CD4-positive, alpha-beta T cell (primary cell): ENCODE measurements at places on chromosomes 3 and 15. TPM values are rescaled to one million over a fixed set of nuclear protein-coding genes. Genes with fewer than 3 reads are reported as not detected.

DNA sequence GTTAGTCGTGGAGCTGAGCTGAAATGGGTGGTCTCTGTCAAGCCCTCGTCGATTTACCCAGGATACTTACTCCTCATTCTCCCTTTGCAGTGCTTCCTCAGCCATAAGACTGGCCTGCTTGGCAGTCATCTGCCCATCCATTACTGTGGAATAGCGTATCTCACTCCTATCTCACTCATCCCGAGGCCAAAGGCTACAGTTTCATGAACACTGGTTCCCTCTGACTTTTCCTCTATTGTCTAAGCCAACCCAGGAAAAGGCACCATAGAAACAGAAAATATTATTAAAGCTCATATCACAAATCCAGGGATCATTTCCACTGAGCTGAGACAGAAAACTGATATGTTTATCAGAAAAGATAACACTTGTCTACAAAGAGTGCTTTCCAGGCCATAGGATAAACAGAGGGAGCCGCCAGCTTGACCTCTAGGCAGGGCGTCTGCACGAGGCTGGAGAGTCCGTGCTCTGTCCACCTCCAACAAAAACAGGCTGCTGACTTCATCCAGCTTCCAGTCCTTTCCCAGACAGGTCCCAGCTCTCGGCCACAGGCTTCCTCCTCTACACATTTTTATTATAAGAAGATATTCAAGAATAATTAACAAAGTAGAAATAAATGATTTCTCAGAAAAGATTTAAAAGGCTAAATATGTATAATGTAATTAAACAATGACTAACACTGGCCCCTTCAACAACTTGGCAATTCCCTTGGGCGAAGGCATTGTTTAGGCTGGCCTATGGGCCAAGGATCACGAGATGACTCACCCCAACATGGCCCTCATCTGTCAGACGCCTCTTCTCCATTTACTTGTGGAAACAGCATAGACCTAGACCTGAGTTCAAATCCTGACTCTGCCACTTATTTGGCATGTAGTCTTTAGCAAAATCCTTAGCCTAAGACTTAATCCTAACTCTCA is 27.4 kb upstream of the BOC start:
- H3K27ac ChIP-seq = no peak overlapping the region
- H3K36me3 ChIP-seq = no peaks in the 10 kb centered on the region
- H3K27me3 ChIP-seq = no peaks in the 10 kb centered on the region
- H3K4me3 ChIP-seq = no peak overlapping the region
- no peaks in the 10 kb centered on the region for H3K4me1 ChIP-seq
- no peak for DNase-seq

The CDC25A gene
- total RNA-seq = not detected

- H3K27ac ChIP-seq = no peak overlapping the region
- DNase-seq = no peak
- H3K27me3 ChIP-seq = no peaks in the 10 kb centered on the region
- no peaks in the 10 kb centered on the region for H3K36me3 ChIP-seq
- H3K4me1 ChIP-seq = no peaks in the 10 kb centered on the region
- no peak overlapping the region for H3K4me3 ChIP-seq
Measured at GRCh38 chr3:80213086-80213485, 445.3 kb upstream of the ROBO1 start.

GRCh38 chr3:57805674-57806073 is 49.6 kb downstream of the SLMAP start:
- H3K4me3 ChIP-seq = no peak overlapping the region
- no peaks in the 10 kb centered on the region for H3K36me3 ChIP-seq
- no peaks in the 10 kb centered on the region for H3K27me3 ChIP-seq
- no peak for DNase-seq
- no peak overlapping the region for H3K27ac ChIP-seq
- peaks cover 16% of the 10 kb centered on the region for H3K4me1 ChIP-seq

The THRB gene
- not detected for total RNA-seq

- peaks cover 94% of the 10 kb centered on the region for H3K4me1 ChIP-seq
- peak; percentile 30 for DNase-seq
- H3K27ac ChIP-seq = peak overlapping the region; percentile 79
- peaks cover 25% of the 10 kb centered on the region for H3K36me3 ChIP-seq
Measured at GRCh38 chr15:67097930-67098740, 32.7 kb downstream of the SMAD3 start.

The GOLGB1 gene
- total RNA-seq = 49.8 TPM

DNA sequence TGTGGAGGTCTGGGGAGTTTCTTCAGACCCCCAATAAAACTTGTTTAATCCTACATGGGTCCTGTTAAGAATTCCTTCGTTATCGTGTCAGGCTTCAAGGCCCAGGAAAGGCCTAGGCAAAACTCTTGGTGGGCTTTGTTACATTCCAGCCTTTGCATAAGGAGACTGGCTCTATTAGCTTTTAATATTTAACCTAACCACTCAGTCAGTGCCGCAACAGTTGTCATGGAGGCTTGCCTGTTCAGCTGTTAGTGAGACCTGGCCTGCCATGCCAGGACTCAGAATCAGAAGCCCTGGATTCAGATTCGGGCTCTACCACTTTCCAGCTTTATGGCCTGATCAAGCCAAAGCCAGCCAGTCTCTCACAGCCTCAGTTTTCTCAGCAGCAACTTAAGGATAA is 19.6 kb downstream of the EIF1B start:
- H3K27me3 ChIP-seq = no peaks in the 10 kb centered on the region
- H3K36me3 ChIP-seq = no peaks in the 10 kb centered on the region
- H3K4me1 ChIP-seq = no peaks in the 10 kb centered on the region
- no peak overlapping the region for H3K27ac ChIP-seq
- no peak overlapping the region for H3K4me3 ChIP-seq

DNA sequence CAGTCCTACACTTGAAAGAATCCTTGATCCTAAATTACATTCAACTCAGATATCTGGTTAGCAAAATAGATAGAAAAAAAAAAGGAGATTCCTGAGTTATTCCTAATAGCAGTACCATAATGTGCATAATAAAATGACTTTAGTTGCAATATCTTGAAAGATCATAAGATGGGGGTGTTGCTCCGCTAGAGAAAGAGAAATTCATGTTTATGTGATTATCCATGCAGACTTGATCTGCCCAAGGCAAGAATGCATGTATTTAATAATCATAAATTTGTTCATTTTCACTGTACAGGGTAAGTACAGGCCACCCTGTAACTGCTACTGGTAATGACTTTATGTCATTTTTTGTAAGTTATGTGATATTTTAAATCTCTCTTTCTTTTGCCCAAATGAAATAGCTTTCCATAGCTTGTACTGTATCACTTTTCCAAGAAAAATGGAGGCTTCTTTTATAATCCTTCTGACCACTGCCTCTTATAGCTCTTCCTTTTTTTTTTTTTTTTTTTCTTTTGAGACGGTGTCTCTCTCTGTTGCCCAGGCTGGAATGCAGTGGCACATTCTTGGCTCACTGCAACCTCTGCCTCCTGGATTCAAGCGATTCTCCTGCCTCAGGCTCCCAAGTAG is 84.6 kb downstream of the HCN4 start:
- H3K27ac ChIP-seq = no peak overlapping the region
- no peak overlapping the region for H3K4me3 ChIP-seq
- H3K27me3 ChIP-seq = no peaks in the 10 kb centered on the region
- no peaks in the 10 kb centered on the region for H3K4me1 ChIP-seq
- DNase-seq = no peak

The KLHL40 gene
- not detected for total RNA-seq

The HRH1 gene
- total RNA-seq = not detected

The COL8A1 gene
- not detected for total RNA-seq

- no peak overlapping the region for H3K4me3 ChIP-seq
- no peak overlapping the region for H3K27ac ChIP-seq
- no peaks in the 10 kb centered on the region for H3K4me1 ChIP-seq
- H3K36me3 ChIP-seq = no peaks in the 10 kb centered on the region
Measured at GRCh38 chr3:190094160-190094718, 26.5 kb downstream of the P3H2 start.

The SPSB4 gene
- total RNA-seq = not detected

DNA sequence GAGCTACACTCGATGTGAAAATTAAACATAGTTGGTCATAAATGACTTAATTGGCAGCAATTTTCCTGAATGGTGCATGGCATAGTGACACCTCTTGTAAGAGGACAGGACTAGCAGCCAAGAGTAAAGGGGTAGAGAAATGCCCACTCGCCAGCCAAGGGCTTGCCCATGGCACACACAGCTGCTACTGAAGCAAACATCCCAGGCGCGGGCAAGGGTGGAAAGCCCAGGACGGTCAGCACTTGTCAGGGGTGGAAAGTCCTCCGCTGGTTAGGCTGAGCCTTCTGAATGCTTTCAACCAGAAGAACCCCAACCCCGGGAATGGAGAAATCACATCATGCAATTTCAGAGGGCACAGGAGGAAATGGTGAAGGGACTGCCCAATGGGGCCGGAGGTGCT is 31.6 kb downstream of the BDH1 start:
- no peaks in the 10 kb centered on the region for H3K4me1 ChIP-seq
- H3K27me3 ChIP-seq = no peaks in the 10 kb centered on the region
- peaks cover 38% of the 10 kb centered on the region for H3K36me3 ChIP-seq
- DNase-seq = no peak
- H3K4me3 ChIP-seq = no peak overlapping the region

DNA sequence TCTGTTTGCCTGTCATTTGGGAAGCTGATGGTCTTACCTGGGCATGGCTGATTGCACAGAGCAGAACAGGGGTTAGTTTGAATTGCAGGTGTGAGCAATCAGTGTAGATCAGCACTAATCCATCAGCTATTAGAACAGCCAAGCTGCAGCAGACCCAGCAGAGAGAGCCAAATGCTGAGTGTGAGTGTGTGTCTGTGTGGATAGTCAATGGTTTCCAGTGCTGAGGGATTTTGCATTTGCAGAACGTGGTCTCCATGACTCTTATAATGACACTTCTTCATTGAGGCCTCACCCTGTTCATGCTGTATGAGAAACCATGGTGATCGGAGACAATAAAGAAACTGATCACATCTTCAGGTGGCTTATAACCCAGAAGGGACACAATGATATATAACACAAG is 312.1 kb downstream of the SOX2 start:
- H3K4me1 ChIP-seq = no peaks in the 10 kb centered on the region
- no peak overlapping the region for H3K4me3 ChIP-seq
- no peaks in the 10 kb centered on the region for H3K36me3 ChIP-seq
- H3K27ac ChIP-seq = no peak overlapping the region
- no peak for DNase-seq

DNA sequence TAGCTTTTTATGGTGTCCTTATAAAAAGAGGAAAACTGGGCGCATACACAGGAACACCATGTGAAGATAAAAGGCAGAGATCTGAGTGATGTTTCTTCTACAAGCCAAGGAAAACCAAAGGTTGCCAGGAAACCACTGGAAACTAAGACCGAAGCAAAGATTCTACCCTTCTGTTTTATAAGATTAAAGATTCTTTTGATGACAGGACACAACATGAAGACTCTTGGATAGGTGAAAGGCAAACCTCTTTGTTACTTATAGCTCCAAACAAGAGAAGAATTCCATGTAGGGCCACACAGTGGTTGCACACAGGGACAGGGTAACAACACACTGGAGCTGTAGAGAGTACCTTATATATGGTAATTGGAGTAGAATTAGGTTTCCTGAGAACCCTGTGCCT is at the start of gene CD200R1L:
Gene CD200R1L, minus strand, starts transcription at position 101 of the 400 bp plus-strand sequence. CDS start 17,497 bp downstream, outside the sequence.
- H3K4me1 ChIP-seq = peaks cover 20% of the 10 kb centered on the region
- no peak within 1 kb of the TSS for H3K27ac ChIP-seq
- H3K27me3 ChIP-seq = no peaks in the 10 kb centered on the region
- H3K36me3 ChIP-seq = no peaks in the 10 kb centered on the region

The LDHAL6B gene
- total RNA-seq = not detected

- DNase-seq = no peak
- H3K4me1 ChIP-seq = no peaks in the 10 kb centered on the region
- H3K36me3 ChIP-seq = no peaks in the 10 kb centered on the region
- peaks cover 6% of the 10 kb centered on the region for H3K27me3 ChIP-seq
- H3K27ac ChIP-seq = no peak overlapping the region
Measured at GRCh38 chr3:193130576-193130975, 110.4 kb upstream of the PLAAT1 start.

DNA sequence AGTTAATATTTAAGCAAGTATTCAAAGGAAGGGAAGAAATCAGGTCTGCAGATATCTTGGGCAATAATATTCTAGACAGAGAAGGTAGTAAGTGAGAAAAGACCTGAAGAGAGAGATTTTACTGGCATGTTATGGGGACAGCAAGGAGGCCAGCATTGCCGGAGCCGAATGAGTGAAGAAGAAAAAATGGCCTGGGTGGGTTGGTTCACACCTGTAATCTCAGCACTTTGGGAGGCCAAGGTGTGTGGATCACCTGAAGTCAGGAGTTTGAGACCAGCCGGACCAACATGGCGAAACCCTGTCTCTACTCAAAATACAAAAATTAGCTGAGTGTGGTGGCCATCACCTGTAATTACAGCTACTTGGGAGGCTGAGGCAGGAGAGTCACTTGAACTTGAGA is 164.7 kb downstream of the VGLL3 start:
- H3K4me1 ChIP-seq = no peaks in the 10 kb centered on the region
- H3K4me3 ChIP-seq = no peak overlapping the region
- H3K27ac ChIP-seq = no peak overlapping the region
- no peaks in the 10 kb centered on the region for H3K36me3 ChIP-seq
- no peak for DNase-seq

The CEP19 gene
- 0.36 TPM for total RNA-seq

DNA sequence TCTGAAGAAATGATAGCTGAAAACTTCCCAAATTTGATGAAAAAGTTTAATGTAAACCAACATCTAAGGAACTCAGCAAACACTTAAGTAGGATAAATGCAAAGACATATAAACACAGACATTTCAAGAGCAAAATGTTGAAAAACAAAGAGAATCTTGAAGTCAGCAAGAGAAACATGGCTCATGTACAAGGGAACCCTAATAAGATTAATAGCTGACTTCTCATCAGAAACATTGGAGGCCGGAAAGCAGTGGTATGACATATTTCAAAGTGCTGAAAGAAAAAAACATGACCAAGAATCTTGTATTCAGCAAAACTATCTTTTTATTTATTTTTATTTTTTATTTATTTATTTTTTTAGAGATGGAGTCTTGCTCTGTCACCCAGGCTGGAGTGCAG is 10.6 kb upstream of the PRKCI start:
- H3K4me3 ChIP-seq = no peak overlapping the region
- no peak overlapping the region for H3K27ac ChIP-seq
- H3K36me3 ChIP-seq = no peaks in the 10 kb centered on the region
- H3K4me1 ChIP-seq = no peaks in the 10 kb centered on the region

DNA sequence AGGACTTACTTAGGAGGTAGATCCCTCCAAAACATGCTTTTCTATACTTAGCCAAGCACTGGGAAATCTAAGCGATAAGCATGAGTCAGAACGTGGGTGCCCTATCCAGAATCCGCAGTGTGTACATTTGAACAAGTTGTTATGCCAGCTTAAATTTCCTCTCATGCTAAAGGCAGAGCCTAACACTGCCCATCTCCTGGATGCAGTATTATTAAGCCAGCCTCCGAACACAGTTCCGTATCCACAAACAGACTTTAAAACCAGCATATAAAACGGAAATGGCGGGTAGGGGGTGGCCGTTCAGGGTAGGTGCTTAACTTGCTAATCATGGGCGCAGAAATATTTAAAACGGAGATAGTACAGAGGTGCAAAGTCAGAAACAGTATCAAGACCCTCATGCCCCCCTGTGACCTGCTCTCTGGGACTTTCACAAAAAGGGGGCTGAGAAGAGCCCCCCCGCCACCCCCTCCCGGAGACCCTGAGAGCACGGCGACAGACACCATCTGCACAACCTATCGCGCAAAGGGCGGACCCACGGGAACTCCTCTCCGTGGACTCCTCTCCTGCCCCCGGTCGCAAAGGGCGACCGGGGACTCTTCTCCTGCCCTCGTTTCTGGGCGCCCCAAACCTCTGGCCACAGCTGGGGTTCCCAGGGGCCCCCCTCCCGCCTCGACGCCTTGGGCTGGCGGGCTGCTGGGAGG is 889 bp upstream of the LRRIQ4 start:
- H3K27me3 ChIP-seq = no peaks in the 10 kb centered on the region
- peak overlapping the region; percentile 68 for H3K4me3 ChIP-seq
- H3K27ac ChIP-seq = no peak overlapping the region
- no peaks in the 10 kb centered on the region for H3K36me3 ChIP-seq

- no peak overlapping the region for H3K4me3 ChIP-seq
- no peak overlapping the region for H3K27ac ChIP-seq
- no peaks in the 10 kb centered on the region for H3K27me3 ChIP-seq
- no peaks in the 10 kb centered on the region for H3K36me3 ChIP-seq
Measured at GRCh38 chr3:169528289-169528688, 135.2 kb downstream of the MECOM start.
